ENCODE measurements at places on chromosomes 16 and 17.

DNA sequence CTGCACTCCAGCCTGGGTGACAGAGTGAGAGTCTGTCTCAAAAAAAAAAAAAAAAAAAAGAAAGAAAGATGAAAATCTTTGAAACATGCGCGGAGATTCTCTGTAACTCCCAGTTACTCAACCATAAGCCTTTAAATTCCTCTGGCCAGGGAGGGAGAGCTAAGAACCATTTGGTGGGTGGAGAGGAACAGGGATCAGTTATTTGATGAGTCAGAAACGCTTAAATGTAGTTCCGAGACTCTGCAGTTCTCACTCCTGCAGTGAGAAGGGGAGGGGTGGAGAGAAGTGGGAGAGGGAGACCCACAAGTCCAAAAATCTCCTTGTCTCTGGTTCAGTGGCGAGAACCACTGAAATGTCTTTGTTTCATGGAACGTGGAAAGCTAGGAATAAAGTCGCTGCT, 266.7 kb downstream of the SOX9 start:
- DNase-seq, result no peak

GRCh38 chr17:48100591-48101011, 677 bp downstream of the CBX1 start:
- DNase-seq, result no peak

- peak; percentile 64 for DNase-seq
Observed at GRCh38 chr17:3904501-3904900, 11.6 kb upstream of the CAMKK1 start.

DNA sequence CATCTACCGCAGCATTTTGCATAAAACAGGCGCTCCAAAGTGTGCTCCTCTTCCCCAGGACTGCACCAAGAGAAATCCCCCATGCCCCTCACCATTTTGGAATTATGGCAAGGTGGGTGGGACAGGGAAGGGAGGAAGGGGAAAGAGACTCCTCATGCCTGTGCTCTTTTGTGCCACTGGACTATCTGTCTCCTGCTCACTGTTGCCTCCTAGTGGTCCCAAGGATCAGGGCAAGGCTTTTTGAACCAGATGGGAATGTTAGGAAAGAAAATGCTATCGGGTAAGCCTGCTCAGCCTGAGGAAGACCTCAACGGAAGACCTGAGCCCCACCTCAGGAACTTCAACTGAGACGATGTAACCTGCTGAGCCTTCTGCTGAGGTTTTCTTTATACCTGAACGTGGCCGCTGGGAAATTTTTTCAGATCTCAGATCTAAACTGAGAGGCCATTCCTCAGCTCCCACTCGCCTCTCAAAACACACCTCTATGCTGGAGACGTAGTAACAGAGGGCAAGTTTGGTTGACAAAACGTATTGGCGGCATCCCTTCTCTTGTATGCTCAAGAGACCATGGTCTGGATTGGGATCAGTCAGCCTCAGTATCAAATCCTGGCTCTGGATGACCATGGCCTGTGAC, 58.3 kb downstream of the SPACA3 start:
- DNase-seq, result no peak

DNA sequence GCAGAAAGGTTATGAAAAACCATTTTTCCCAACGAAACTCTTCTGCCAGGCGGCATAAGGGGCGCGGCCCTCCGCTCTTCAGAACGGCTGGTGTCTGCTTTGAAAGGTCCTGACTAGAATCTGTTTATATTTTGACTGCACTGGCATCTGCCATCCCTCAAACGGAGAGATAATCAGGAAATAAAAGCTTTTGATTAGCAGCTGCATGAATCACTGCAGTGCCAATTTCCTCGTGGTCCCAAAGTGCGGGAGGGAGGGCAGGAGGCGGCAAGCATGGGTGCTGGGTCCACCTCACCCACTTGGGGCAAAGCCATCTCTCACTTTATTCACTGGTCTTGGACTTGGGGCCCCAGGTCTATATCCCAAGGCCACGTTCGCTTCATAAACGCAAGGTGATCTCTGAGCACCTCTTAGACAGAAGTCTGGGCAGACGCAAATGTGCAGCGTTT, 49.7 kb downstream of the TBC1D16 start:
- no peak for DNase-seq

DNA sequence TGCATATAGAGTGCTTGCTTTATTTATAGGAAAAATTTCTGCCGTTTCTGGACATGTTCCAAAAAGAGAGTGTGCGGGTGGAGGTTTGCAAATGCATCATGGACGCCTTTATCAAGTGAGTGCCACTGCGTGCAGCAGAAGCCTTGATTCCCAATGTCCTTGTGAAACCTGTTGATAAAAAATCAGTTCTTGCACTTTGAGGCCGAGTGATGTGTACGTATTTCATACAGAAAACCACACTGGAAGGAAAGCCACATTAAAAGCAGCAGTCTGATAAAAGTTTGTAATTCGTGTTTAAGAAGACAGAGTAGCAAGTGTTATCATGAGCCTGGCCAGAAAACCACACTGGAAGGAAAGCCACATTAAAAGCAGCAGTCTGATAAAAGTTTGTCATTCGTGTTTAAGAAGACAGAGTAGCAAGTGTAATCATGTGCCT, 78.0 kb downstream of the KNOP1 start:
- no peak for DNase-seq

DNA sequence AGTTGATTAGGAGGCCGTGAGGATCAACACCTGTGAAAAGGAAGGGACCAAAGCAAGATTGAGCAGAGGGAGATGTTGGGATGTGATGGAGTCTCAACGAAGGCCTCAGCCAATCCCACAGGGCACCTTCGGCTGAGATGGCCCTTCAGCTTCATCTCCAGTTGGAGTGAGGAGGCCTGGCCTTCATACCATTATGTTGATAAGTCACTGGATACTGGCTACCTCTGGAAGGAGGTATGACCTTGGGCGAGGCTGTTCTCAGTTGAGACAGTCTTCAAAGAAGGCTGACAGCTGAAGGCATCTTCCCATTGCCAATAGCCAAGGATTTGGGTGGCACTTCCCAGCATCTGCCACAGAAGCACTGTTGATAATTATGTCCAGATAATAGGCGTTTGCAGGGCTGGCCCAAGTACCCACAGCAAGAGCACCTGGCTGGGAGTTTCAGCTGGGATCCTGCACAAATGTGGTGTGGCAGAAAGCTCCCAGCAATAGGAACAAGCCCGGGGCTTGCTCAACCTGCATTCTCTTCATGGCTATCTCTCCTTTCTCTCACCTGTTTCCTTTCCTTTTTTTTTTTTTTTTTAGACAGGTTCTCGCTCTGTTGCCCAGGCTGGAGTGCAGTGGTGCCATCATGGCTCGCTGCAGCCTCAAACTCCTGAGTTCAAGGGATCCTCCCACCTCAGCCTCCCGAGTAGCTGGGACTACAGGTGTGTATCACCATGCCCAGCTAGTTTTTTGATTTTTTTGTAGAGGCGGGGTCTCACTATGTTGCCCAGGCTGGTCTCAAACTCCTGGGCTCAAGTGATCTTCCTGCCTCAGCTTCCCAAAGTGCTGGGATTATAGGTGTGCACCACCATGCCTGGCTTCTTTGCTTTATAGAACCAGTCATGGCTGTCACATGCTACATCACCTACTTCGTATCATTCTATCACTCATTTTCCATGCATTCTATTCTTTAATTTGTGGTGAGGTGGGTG, 18.2 kb upstream of the MAP3K14 start:
- peak; percentile 11 for DNase-seq

DNA sequence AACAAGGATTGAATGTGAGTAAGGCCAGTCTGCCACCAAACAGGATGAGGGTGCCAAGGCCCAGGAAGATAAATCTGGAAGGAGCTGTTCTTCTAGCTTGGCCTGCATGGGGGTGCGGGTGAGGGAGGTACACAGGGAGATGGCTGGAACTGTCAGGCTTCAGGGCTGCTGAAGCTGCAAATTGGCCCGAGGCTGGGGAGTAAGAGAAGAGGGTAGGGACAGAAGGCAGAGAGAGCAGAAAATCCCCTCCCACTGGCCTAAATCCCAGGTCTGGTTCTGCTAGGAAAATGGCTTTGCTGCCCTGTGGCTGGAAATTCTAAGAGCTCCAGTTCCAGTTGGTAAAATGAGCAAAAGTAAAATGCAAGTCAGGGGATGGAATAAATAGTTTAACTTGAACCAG, 87.9 kb downstream of the CCDC182 start:
- DNase-seq, result no peak

GRCh38 chr16:25235991-25236390, 19.2 kb downstream of the AQP8 start:
- DNase-seq, result no peak

- no peak for DNase-seq
Observed at GRCh38 chr16:64096689-64097088, 1025.2 kb downstream of the CDH11 start.

DNA sequence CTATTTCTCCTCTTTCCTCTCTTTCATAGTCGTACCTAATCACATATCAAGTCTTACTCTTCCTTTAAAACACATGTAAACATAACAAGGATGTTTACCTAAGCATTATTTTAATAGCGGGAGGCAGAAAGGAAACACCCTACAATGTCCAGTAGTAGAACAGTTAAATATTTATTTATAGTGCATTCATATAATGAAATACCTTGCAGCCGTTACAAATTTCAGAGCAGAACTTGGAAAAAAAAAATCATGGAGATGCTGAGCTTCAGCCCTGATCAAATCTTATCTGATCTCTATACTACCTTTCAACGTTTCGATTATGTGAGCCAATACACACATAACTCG, 39.6 kb downstream of the GRB2 start:
- DNase-seq, result no peak

DNA sequence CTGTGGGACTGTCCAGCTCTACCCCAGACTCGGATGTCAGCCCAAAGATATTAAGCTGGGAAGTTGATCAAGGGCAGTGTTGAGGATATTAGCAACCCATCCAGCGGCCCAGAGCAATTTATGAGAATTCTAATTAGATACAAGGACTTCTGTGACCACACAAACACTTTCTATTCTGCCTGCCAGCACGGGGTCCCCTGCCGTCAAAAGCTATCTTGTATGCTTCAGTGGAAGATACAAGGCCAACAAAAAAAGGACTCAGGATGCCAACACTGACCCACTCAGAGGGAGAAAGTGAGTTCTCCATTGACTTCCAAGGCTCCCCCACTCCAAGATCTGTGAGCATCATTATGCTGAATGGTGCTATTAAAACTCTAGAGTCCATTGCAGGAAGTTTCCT, 390.7 kb downstream of the GRIN2A start:
- no peak for DNase-seq

- no peak for DNase-seq
Observed at GRCh38 chr17:62867303-62867702, 59.2 kb upstream of the MARCHF10 start.

DNA sequence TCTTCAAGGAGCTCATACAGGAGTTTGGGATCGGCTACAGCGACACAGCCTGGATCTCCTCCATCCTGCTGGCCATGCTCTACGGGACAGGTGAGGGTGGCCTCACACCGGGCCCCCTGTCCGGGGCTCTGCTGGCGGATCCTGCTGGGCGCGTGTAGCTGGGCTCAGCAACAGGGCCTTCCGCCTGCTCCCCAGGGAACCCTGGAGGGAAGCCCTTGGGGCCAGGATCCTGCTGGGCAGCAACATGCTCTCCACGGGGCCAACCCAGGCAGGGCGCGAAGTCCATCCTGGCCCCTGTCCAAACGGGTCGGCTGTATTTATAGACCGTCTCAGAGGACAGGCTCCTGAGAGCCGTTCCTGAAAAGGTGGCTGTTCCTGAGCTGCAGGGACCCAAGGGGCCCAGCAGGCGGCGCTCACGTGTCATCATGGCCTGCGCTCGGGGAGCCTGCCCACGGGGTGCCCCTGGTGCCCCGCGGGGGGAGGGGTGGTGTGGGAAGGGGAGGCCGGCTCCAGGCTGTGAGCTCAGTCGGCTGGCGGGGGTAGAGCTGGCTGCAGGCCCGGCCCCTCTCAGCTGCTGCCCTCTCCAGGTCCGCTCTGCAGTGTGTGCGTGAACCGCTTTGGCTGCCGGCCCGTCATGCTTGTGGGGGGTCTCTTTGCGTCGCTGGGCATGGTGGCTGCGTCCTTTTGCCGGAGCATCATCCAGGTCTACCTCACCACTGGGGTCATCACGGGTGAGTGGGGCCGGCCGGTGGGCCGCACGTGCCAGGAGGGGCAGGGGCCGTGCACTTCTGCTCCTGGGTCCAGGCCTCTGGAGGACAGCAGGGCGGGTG, 7.5 kb downstream of the SLC16A3 start:
- peak; percentile 58 for DNase-seq

DNA sequence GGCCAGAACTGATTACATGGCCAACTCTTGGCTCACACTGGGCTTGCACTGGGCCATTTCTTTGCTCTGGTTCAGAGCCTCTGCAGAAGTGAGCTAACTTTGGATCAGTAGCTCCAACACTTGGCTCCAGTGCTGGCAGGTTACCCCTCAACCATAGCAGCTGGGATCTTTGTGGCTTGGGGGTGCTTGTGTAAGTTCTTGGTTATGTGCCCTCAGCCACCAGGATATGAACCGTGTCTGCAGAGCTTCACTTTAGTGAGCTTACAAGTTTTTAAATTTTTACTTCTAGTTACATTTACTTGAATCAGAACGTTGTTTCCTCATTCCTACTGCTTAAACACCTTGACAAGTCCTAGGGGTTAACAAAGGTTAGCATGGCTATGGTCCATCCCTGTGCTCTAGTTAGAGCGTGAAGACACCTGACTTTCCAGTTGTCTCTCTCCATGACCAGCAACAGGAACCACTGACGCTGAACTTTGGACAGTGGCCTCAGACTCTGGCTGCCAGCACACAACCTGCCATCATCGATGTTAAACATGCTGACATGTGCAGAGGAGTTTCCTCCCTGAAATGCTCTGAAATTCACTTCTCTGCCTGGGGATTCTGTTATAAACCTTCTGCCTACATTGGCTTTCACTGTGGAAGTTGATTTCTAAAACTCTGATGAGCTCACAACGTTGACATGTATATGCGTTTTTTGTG, 4.1 kb downstream of the PDF start:
- no peak for DNase-seq

GRCh38 chr17:9173386-9173983, 152.2 kb downstream of the NTN1 start:
- no peak for DNase-seq

- DNase-seq, result no peak
Observed at GRCh38 chr17:13228225-13228624, 210.4 kb upstream of the ELAC2 start.

DNA sequence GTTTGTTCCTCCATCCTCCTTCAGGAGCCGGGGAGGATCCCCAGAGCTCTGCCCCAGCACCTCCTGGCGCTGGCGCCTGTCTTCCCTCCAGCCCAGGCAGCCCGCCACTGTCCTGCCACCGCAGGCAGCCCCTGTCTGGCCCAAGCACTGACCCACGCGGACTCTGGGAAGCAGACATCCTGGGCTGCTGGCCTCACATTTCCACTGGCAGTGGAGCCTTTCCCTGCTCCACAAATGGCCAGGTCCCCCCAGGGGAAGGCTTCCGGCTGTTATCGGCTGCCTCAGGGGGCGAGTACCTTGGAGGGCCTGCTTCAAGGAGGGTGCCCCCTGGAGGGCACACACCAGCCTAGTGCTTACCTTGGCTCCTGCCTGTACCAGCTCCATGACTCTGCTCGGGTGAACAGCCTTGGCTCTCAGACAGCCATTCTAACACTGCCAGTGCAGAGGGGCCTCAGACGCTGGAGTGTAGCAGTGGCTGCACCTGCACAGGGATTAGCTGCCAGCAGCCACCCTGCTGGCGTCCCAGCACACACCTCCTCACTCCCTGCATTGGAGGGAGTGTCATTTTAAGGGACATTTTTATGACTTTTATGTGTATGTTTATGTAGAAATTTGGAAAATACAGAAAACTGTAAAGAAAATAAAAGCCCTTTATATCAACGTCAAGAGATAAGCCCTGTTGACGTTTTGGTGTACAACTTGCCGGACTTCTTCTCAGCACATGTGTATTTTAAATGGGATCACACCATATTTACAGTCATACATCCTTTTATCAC, 21.0 kb downstream of the ACE start:
- DNase-seq, result no peak

- no peak for DNase-seq
Observed at GRCh38 chr16:88747588-88748301, 37.3 kb downstream of the PIEZO1 start.

Measured in activated B cell treated with CpG ODN at 0.5 μM for 24 hours (primary cell).